8988T (cell line): ENCODE measurements at places on chromosomes 5 and 9.
A peak's percentile ranks its signal among the peaks of the same experiment; 100 is the strongest.

GRCh38 chr5:171032435-171032973 lies 170.7 kb downstream of the RANBP17 start:
- no peak for DNase-seq

GRCh38 chr5:167602067-167602466 lies 689.4 kb upstream of the WWC1 start:
- DNase-seq: no peak

DNA sequence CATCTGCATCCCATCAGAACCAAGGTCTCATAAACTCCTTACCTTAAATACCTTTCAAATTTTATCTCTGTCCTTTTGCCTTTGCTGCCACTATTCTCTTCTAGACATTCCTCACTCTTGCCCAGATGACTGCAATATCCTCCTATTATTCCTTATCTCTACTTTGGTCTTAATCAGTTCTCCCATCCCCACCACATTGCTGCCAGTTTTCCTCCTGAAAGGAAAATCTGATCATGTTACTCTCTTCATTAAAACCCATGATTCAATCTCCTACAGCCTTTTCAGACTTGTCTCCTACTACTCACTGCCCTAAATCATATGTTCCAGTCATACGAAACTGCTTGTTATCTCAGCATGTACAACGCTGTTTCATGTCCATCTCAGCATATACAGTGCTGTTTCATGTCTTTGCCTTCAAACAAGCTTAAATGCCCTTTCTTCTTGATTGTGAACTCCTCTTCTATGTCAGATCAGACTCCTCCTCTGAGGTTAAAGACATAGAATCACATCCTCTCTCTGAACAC lies 152.6 kb upstream of the FST start:
- DNase-seq: no peak

GRCh38 chr9:131986576-131986975 lies 93.1 kb downstream of the MED27 start:
- no peak for DNase-seq

DNA sequence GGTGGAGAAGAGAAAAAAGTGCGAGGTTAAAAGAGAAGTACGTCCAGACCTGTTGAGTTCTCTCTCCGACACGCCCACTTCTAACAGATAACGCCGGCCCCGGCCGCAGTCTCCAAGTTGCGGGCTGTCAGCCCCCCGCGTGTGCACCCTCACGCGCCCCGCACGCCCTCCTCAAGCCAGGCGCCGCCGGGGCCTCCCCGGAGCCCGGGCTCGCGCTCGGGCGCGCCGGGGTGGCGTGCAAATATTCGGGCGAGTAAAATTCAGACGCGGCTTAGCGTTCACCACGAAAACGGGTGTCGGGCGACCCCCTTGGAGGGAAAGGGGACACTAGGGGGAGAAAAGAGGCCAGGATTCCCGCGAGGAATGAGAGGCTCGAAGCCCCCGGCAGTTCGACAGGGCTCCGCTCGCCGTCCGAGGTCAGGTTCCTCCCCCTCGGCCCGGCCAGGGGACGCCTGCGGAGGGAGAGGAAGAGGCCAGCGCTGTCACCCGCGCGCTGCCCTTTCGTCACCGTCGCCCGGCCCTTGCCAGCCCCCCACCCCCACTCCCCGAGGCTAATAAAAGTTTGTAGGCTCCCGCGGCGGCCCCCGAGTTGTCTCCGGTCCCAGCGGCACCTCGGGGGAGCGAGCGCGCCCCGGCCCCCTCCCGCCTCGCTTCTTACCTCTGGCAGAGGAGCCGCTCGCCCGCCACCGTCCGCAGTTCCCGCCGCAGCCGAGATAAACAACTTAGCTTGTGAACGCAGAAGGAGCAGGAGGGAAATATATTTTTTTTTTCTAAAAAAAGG lies 743 bp downstream of the NR3C1 start:
- peak; percentile 49 for DNase-seq
